ENCODE measurements at places on chromosomes 6 and 20.

- no peak for DNase-seq
Measured at GRCh38 chr20:9942736-9943135, 92.1 kb upstream of the ANKEF1 start.

DNA sequence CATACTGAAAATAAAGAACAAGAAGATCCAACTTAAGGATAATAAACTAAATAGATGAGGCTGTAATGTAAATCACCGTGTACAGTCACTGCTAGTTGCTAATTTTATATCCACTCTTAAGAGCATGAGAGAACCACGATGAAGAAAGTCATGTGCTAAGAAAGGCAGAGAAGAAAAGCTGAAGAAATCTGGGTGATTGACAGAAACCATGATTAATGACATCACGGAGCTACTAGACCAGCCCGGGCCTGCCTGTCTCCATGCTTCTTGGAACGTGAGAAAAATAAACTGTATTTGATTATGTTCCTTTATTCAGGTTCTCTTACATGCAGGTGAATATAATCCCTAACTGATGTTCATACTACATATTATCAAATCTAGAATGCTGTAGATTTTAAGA lies 84.2 kb upstream of the E2F3 start:
- DNase-seq, result no peak

DNA sequence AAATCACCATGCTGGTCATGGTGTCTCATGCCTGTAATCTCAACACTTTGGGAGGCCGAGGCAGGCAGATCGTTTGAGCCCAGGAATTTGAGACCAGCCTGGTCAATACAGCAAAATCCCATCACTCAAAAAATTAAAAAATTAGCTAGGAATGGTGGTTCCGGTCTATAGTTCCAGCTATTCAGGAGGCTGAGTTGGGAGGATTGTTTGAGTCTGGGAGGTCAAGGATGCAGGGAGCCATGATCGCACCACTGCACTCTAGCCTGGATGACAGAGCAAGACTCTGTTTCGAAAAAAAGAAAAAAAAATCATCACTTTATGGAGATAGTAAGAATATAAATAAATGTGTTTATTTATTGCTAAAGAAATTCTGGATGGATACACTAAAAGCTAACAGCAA lies 124.1 kb downstream of the RNGTT start:
- DNase-seq, result no peak

- no peak for DNase-seq
Measured at GRCh38 chr20:21325296-21325695, 22.2 kb downstream of the XRN2 start.

GRCh38 chr6:128696691-128697689 lies 176.6 kb upstream of the PTPRK start:
- peak; percentile 33 for DNase-seq

DNA sequence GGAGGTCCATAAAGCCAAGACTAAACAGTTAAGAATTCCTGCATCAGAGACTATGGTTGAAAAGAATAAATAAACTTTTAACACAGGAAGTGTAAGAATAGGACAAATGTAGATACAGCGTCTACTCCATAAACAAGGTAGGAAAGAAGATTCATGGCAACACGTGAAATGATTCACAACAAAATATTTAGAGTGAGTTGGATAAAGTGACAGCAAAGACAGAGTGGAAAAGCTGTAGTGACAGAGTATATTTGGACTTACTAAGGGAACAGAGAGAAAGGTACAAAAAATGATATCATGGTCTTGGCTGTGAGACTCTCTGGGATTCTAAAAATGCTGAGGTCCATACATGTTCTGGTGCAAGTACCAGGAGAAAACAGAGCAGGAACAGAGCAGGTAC lies 21.9 kb upstream of the KIAA0408 start:
- DNase-seq, result no peak

All from fibroblast of skin of left biceps (primary cell).